ENCODE measurements at places on chromosomes 3 and 15.

GRCh38 chr3:56347219-56347871 is 120.9 kb downstream of the ERC2 start:
- DNase-seq: no peak

DNA sequence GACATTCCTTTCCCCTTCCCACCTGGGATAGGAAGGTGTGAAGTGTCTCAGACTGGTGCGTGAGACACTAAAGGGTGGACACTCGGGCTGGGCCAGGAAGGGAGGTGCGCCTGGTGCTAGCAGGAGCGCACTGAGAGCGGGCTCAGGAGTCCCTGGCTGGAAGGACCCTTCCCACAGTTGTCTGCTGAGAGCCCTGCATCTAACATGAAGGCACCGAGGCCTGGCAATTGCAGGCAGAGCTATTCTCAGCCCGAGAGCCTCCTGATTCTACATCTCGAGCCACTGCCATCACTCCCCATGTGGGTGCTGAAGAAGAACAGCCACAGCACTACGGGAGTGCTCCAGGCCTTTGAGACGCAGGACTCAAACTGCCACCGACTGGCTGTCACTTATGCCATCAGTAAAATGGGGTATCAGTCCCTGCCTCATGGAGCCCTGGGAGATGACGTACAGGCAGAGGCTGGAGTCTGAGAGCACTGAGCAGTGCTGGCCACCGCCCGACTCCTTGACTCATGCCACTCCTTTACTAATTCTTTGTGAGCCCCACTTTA is 159.4 kb downstream of the KLF13 start:
- DNase-seq: no peak

GRCh38 chr3:128372707-128373533 is 93.8 kb downstream of the DNAJB8 start:
- DNase-seq: no peak

- DNase-seq: no peak
Measured at GRCh38 chr3:41808618-41809017, 153.3 kb downstream of the ULK4 start.

DNA sequence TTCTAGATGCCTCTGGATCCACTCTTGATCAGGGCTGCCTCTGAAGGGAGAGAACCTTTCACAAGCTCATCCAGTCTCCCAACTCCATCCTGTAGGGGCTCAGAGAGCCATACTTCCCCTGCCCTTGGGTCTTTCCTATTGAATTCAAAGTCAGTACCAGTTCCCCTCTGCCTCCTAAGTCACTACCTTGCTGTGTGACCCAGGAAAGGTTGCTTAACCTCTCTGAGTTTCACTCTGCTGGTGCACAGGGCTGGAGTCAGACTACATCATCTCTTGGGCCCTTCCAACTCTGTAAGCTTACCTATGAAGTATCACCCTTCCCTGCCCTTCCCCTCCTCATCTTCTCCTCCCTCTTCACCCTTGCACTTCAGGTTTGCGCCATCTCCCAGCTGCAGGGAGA is 117.9 kb downstream of the MEGF11 start:
- no peak for DNase-seq

DNA sequence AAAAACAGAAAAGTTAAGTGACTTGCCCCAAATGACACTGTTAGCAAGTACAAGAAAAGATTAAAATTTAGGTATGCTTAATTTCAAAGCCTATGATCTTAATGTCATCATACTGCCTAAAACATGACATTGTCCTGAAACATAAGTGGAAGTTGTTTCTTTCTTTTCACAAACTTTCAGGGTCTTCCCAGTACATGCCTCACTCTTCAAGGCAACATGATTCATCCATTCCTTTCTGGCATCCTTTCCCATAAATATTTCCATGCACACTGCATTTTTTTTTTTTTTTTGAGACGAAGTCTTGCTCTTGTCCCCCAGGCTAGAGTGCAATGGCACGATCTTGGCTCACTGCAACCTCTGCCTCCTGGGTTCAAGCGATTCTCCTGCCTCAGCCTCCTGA is 42.5 kb upstream of the KPNA4 start:
- no peak for DNase-seq

DNA sequence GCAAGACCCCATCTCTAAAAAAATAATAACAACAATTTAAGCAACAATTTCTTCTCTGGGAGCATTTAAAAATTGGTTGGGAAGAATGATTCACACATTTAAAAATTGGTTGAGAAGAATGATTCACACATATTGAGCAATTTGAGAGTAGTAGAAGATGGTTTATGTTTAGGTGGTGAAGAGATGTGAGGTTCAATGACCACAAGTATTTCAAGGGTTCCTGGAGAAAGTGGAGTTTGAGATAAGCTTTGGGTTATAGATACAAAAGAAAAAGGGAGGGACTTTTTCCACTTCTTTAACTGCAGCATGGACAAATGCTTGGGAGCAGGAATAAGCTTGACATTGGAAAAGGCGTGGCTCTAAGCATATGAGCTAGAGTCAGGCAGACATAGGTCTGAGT is 145.7 kb upstream of the NPHP3 start:
- DNase-seq: no peak

DNA sequence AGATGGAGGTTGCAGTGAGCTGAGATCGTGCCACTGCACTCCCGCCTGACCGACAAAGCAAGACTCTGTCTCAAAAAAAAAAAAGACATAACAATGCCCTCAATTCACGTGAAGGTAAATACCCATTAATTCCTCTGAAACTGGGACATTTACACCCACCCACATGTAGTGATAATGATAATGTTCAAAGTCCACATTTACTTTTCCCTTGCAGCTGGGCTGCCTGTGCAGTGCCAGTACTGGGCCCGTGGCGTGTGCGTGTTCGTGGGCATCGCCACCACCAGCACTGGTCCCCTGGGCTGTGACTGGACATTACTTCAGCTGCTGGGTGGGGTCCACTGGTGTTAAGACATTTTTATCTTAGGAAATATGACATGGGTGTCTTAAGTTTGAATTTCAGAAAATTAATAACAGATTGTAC is 123.6 kb downstream of the SLC25A26 start:
- DNase-seq: no peak

DNA sequence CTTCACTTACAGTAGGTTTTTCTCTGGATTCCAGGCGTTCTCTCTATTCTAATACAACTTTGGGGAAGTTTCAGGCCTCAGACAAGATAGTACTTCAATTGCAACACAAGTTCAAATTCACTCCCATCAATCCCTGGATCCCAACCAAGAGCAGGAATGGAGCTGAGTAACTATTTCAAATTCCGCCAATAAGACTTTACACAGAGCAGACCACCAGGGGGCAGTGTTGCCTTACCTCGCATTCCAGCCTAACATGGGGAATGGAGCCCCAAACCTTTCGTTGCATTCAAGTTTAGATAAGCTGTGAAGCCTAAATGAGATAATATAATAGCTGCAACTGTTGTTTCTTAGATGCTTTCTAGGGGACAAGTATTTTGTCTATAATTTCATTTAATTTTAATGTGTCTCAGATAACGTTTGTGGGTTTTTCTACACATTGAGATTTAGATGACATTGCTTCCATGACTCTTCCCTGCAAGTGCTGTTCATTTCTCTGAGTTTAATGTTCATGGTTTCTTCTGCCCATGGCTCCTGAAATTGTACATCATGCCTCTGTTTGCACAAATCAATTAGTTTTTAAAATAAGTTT is 186.7 kb downstream of the NSUN3 start:
- no peak for DNase-seq

- DNase-seq: no peak
Measured at GRCh38 chr15:91065505-91065904, 34.6 kb upstream of the SV2B start.

- DNase-seq: no peak
Measured at GRCh38 chr3:29700256-29700655, 419.4 kb downstream of the RBMS3 start.

DNA sequence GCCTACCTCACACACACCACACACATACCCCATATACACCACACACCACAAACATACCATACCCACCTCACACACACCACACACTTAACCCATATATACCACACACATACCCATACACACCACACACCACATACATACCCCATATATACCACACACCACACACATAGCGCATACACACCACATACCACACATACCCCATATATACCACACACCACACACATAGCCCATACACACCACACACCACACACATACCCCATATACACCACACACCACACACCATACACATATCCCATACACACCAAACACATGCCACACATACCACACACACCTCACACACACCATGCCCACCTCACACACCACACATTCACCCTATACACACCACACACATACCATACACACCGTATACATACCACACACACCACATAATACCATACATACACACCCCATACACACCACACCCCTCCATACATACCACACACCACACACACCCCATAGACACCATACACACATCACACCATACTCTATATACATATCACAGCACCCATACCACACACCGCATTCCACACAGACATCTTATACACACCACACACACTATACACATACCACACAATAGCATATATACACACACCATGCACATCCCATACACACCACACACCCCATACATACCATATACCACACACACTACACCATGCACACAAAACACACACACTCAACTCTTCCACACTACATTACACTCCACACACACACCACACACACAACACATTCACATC is 29.5 kb downstream of the APBA2 start:
- peak; percentile 36 for DNase-seq

- no peak for DNase-seq
Measured at GRCh38 chr3:17775073-17775472, 32.6 kb upstream of the TBC1D5 start.

- no peak for DNase-seq
Measured at GRCh38 chr3:128504533-128504915, 11.5 kb upstream of the GATA2 start.

DNA sequence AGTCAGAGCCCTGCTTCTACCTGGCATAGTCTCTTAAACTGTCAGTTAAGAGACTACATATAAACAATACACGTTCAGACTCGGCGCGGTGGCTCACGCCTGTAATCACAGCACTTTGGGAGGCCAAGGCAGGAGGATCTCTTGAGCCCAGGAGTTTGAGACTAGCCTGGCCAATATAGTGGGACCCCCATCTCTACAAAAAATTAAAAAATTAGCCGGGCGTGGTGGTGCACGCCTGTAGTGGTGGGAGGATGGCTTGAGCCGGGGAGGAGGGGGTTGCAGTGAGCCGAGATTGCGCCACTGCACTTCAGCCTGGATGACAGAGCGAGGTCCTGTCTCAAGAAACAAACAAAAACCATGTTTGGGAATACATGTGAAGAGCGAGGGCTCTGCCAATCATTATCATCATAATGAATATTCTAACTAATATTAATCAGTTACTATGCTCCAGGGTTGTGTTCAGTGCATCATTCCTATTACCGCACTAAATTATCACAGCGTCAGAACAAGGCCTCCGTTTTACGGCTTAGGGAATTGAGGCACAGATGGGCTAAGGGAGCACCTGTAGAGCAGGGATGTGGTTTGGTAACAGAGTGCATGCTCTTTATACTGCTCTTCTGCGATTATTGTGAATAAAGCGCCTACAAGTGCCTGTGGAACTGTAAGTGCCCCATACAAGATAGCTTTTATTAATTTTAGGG is 844 bp upstream of the UQCC5 start:
- DNase-seq: no peak

GRCh38 chr3:176526942-176527341 is 670.3 kb downstream of the TBL1XR1 start:
- DNase-seq: no peak

DNA sequence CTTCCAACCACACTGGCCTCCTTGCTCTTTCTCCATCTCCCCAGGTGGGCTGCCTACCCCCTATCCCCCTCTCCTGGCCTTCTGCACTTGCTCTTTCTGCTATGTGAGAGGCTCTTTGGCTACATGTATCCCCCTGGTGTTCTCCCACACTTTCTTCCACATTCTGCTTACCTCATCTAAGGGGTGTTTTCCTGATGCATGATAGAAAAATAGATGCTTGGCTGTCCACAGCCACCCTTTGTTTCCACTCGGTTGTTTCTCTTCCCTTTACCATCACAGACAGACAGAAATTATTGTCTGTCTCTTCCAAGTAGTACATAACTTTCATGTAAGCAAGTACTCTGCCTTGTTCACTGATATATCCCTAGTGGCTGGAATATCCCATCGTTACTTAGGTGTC is 39.2 kb downstream of the MCTP2 start:
- no peak for DNase-seq

DNA sequence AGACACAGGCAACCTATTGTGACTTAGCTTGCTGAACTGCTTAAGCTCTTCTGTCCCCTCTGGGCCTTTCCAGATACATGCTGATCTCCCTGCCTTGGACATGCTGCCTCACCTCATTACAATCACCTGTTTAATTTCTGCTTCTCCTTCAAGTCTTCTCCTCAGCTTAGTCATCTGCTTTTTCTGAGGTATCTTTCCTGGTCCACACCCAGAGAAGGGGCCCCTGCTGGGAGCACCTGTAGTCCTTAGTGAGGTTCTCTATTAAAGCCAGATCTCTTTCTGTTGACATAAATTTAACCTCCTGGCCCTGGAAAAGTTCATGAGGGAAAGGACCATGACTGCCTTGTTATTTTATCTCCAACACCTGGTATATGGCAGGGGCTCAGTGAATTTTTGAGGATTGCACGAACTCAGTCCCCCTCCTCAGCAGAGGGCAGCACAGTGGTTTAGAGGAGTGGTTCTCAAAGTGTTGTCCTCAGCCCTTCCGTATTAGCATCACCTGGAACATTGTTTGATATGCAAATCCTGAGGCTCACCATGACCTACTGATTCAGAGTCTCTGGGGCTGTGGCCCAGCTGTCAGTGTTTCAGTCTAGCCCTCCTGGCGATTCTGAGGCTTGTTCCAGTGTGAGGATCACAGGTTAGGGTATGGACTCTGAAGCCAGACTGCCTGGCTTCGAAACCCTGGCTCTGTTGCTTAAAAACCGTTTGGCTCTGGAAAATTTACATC is 12.7 kb downstream of the COL6A6 start:
- no peak for DNase-seq

GRCh38 chr3:171268677-171269076 is 191.5 kb downstream of the TNIK start:
- DNase-seq: no peak

DNA sequence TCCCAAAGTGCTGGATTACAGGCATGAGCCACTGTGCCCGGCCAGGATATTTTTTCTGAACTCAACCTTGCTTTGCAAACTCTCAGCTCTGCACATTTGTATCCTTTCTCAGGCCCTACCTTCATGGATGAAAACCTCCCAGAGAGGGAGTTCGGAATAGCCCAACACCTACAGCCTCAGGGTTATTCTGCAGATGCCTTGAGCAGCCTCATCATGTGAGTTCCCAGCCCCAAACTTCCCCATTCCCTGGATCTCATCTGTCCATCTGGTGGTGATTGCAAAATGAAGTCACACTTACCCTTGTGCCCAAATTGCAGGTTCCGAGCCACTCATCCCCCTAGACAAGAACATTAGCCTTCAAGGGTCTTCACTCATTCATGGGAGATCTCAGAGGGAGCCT is 39.9 kb upstream of the KLHL25 start:
- no peak for DNase-seq

GRCh38 chr15:40407330-40407990 is 1.9 kb downstream of the IVD start:
- DNase-seq: no peak
